LHCN-M2 (cell line): ENCODE measurements at places on chromosomes 1 and 21.

DNA sequence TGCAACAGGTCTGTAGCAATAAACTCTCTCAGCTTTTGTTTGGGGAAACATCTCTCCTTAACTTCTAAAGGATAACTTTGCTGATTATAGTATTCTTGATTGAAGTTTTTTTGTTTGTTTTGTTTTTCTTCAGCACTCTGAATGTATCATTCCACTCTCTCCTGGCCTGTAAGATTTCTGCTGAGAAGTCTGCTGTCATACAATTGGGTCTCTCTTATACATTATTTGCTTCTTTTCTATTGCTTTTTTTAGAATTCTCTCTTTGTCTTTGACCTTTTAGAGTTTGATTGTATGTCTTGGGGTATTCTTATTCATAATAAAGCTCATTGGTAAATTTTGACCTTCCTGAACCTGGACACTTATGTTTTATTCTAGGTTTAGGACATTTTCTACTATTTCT, 386.3 kb downstream of the MRPL39 start:
- no peak for DNase-seq

DNA sequence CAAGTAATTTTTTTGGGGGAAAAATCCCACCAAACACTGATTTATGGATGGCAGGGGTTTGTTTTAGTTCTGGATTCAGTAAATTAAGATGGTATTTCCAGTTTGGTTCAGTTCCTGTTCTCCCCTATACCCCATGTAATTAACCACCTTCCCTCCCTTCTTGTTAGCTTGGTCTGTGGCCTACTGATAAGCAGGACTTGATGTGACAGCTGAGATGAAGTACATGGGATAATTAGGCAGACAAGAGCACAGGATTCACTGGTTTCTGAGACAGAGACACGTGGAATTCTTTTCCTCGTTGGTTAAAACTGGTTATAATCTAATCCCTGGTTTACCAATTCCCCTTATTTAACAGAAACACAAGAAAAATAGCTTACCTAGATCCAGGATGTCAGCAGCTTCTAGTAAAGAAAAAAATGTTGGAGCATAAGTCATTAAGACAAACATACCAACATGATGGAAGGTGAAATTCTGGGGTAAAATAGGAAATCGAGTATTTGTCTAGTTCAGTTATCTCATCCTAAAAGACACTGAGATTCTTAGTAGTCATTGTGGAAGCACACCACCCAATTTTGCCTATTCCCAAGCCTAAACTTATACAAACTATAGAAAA, 81.5 kb downstream of the SCMH1 start:
- no peak for DNase-seq

DNA sequence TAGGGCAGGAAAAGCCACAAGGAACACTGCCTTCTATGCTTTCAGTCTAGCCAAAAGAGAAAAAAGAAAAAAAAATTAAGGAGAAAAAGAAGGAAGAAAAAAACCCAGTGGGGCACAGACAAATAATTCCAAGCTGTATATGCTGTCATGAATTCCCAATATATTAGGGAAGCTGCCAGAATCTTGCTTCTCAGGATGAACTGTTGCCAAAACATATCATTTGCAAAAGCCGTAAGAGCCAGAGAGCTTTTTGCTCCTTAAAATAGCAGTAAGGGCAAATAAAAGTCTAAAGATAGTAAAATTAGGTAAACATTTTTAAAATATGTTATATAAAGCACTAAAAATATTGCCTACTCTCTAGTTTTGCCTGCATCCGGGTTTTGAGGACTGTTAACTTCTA, 52.1 kb downstream of the PGM1 start:
- DNase-seq = no peak

DNA sequence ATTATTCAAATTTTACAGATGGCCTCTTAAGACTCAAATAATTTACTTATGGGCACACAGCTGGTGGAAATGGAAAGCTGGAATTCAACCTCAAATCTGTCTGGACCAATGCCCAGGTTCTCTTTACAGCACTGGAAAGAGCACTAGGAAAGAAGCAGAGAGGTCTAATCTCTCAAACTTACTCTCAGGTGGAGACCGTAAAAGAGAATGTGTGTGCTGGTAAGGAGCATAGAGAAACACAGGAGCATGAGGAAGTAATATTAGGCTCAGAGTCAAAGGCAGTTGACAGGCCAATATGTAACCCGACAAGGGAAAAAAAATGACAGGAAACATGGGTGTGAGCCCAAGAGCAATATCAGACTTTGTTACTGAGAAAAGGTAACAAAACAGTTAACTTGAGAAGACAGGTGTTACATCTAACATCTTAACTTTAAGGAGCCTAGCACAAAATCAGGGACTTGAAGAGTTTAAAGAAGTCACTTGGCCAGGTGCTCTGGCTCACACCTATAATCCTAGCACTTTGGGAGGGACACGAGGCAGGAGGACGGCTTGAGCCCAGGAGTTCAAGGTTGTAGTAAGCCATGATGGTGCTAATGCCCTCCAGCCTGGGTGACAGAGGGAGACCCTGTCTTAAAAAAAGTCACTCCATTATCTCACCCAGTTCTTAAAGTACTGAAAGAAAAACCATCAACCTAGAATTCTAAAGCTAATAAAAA, 20.7 kb downstream of the PPP1R15B start:
- DNase-seq = no peak

GRCh38 chr1:53210352-53210751, 10.1 kb downstream of the CZIB start:
- DNase-seq = no peak

DNA sequence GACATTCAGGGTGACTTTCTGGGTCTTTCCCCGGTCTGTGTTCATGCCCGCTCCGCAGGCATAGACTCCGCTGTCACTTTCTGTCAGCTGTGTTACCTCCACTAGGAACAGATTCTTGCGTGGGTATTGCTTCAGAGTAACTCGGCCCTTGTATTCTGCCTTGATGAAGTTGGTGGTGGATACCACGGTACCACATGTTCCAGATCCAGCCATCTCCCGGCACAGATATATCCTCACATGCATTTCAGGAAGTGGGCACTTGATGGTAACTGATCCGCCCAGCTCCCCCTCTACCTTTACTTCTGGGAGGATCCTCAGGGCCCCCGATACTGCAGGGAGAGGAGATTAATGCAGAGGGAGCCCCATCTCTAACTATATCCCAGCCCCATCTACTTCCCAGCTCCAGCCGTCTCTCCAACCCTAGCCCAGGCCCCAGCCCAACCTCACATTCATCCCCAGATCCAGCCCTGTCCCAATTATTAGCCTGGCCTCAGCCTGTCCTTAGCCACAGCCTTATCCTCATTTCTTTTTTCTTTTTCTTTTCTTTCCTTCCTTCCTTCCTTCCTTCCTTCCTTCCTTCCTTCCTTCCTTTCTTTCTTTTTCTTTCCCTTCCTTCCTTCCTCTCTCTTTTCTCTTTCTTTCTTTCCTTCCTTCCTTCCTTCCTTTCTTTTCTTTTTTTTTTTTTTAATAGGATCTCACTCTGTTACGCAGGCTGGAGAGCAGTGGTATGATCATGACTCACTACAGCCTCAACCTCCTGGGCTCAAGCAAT, 7.8 kb downstream of the FCMR start:
- DNase-seq = no peak

DNA sequence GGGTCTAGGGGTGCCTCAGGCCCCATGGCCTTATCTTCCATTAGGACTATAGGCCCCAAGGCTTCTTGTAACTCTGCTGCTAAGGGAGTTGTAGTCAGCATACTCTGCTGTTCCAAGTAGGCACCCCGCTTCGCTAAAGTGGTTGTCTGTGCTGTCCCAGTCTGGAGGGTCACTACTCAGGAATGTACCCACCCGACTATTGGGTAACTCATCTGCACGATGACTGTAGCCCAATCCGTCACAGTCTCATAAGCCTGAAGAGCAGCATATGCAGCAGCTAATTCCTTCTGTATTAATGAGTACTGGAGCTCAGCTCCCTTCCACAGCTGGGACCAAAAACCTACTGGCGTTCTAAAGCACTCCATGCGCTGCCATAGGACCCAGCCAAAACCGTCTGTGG, 111.0 kb downstream of the GDAP2 start:
- peak; percentile 52 for DNase-seq

GRCh38 chr21:17539323-17539722, 26.5 kb downstream of the CXADR start:
- no peak for DNase-seq

- DNase-seq = no peak
These were observed 42.8 kb upstream of the PPP2R5A start for GRCh38 chr1:212242288-212242984.

DNA sequence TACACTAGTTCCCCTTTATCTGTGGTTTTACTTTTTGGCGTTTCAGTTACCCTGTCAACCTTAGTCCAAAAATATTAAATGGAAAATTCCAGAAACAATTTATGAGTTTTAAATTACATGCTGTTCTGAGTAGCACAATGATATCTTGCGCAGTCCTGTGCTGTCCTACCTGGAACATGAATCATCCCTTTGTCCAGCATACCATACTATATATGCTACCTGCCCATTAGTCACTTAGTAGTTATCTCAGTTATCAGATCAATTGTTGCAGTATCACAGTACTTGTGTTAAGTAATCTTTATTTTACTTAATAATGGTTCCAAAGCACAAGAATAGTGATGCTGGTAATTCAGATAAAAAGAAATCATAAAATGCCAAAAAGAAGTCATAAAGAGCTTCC, 52.7 kb downstream of the AGBL4 start:
- DNase-seq = no peak

- no peak for DNase-seq
These were observed 181.2 kb downstream of the OMA1 start for GRCh38 chr1:58365328-58365727.

DNA sequence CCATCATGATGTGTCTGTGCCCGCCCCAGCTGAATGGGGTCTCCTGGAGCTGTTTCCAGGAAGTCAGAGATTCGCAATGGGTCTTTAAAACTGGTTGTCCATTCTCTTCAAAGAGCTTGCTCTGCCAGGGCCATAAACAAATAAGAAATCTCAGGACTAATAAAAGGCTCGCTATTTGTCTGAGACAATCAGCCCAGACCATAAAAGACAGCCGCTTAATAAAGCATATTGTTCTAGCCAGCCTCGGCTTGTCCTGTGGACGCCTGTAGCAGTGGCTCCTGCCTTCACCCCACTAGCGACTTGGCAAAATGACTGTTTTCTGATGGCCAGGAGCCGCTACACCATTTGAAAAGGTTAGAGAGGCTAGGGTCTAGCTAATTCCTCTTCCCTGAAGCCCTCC, 20.6 kb upstream of the SELENON start:
- no peak for DNase-seq

DNA sequence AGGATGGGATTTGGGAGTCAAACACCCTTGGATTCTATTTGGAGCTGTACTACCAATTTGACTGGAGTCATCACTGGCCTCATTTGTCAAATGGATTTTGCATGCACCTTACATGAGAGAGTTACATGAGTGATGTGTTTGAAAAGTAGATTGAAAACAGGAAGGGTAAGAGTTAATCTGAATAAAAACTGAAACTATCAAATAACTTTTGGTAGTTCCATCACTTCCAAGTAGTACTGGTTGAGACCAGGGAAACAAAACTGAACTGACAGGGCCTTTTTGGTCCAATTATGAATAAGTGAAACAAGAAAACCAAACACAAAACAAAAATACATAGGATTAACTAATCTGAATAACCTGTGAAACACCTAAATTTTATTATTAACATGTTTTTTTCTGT, 30.2 kb downstream of the NUCKS1 start:
- DNase-seq = no peak

DNA sequence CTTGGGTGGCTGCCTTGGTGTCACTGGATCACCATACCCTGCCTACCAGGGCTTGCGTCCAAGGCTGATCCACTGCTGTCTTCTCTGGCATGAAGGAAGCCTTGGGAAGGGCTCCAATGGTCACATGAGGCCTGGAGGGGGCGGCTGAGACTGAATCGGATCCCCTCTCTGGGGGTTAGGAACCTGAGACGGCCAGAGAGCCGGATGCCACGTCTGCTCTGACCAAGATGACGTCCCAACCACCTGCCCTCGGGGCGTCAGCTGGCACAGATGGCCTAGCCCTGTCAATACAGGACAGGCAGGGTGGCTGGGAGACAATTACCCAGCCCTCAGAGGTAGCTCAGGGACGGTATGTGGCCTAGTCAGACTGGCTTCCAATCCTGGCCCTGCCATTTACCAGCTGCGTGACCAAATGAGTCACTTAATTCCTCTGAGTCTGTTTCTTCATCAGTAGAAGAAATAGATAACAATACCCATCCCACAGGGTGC, 5.4 kb downstream of the TRIM62 start:
- peak; percentile 90 for DNase-seq
